ENCODE measurements at places on chromosomes 6 and 20.

DNA sequence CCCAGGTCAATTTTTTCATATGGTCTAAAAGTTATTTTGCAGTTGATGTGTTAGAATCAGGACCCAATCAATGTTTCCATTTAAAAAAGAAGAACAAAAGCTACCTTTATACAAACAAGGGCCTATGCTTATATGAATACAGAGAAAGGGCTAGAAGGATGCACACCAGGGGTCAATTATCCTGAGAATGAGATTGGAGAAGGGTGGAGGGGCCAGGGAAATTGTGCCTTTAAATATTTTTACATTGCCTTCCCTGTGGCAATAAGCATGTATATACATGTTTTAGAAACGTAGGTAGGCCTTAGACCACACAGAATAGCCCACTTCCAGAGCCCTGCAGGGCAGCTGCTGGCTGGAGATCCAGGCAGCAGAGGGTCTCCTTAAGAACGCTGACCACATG, 12.7 kb downstream of the EXOC2 start:
- no peak for DNase-seq

DNA sequence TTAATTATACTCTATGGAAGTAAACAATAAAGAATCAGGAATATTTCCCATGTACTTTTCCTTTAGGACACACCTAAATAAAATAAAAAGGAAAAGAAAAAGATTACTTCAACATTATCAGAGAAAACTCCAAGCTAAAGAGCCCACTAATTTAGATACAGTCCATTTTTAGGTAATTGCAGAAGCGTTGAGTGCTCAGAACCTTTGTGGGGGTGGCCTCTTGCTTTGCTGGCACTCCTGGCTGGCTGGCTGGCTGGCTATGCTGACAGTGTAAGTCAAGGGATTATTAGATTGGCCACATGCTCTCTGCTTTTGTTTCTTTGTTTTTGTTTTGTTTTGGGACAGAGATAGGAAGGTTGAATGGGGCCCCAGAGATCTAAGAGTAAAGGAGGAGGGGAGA, at the start of gene GJE1:
TSS of gene GJE1 (plus strand) at position 301 of the 400 bp plus-strand sequence. CDS start 234 bp downstream, outside the sequence.
- no peak for DNase-seq

DNA sequence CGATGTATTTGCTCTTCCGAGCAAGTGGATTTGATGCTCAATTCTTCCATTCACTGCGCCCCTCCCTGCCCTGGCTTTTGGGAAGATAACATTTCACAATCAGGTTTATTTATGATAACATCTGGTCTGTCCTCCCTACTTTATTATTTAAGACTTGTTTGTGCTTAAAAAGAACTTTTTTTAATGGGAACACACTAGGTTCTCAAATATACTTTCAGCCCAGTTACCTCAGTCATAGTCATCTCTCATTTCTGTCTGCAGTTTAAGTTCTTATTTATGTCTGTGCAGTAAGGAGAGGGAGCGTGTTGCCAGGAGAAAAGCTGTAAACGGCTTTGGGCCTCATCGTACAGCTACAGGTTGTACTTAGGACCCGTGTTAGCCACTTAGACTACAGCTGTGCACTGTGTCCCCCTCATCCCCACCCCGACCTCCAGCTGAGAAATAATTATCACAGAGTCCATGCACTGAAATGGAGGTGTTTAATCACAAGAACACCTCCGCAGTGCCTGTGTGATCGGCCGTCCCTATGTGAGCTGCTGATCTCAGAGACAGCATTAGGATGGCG, 99.3 kb downstream of the RPP40 start:
- DNase-seq: no peak

GRCh38 chr6:21158149-21158548, 435.4 kb upstream of the SOX4 start:
- DNase-seq: no peak

GRCh38 chr6:65569505-65569904, 137.5 kb downstream of the EYS start:
- no peak for DNase-seq

- no peak for DNase-seq
These were observed 1.5 kb upstream of the ARFGEF2 start for GRCh38 chr20:48919882-48920526.

DNA sequence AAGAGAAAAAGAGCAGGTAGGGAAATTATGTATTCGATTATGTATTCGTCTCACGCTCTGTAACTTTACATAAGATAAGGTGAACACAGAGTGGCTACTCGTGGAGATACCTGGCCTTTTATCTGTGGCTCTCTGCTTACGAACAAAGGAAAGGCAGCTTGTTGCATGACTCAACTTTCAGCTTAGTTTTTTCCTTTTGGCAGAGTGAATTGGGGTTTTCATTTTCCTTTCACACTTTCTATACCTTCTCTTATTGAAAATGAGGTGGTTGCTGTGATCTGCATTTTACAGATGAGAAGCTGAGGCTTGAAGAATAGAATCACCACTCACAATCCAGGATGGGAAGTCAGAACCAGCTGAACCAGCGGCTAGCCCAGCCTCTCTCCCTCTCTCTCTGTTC, 13.3 kb upstream of the KCNK15 start:
- no peak for DNase-seq

- DNase-seq: no peak
These were observed 78.0 kb downstream of the PPP1R14C start for GRCh38 chr6:150220634-150221551.

DNA sequence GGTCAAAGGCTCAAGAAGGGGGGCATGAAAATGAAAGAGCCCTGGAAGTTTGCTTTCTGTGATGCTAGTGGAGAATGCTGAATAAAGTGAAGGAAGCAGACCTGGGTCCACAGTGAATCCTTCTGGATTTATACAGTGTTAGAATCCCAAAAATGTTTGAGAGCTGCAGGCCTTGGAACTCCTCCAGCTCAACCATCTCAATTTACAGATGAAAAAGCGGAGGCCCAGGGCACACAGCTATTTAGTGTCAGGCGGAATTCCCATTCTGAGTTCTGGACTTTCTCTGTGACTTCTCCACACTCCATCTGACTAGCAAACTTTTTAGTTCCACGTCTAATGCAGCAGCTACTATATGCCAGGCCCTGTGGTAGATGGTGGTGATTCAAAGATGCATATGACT, 1.5 kb upstream of the PRSS35 start:
- peak; percentile 40 for DNase-seq

- DNase-seq: no peak
These were observed 247.5 kb upstream of the SUPT3H start for GRCh38 chr6:45625191-45625664.

DNA sequence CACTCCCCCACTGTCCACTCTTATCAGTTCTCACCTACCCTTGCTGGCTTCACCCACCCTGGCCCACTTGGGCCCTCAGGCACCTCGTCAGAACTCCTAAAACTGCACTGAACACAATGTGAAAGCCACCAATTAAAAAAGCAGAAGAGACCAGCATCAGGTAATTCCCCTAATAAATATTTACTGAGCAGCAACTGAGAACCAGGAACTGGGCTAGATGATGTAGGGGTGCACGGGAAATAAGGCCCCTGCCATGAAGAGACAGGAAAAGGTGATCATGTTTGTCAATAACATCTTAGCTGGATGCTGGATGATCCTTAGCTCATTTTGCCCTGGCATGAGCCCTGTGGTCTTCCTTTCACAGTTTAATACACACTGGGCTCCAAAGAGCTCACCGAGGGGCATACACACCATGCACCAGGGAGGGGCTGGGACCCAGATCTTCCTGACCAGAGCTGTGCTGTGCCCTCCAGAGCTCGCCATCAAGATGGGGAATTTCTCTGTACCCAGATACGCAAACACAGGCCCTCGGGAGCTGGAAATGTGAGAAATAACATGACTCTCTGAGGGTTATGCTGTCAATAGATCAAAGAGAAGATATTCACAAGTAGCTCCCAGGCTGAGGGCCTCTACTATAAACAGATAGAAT, 113.6 kb upstream of the SLC22A16 start:
- DNase-seq: no peak

DNA sequence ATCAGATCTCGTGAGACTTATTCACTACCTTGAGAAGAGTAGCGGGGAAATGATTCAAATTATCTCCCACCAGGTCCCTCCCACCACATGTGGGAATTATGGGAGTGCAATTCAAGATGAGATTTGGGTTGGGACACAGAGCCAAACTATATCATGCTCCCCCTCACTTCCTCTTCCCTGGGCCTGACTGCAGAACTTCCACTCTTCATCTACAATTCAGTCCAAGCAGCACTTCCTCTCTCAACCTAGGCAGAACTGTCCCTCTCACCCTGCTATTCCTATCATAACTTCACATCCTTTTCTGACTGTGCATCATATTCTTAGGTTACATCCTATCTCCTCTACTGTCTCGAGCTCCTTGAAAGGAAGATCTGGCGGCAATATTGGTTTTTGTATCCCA, 184.0 kb upstream of the HDDC2 start:
- DNase-seq: no peak

GRCh38 chr6:31821301-31822035, 6.1 kb upstream of the HSPA1B start:
- peak; percentile 80 for DNase-seq

- DNase-seq: no peak
These were observed 23.2 kb downstream of the GLYATL3 start for GRCh38 chr6:49522710-49523593.

DNA sequence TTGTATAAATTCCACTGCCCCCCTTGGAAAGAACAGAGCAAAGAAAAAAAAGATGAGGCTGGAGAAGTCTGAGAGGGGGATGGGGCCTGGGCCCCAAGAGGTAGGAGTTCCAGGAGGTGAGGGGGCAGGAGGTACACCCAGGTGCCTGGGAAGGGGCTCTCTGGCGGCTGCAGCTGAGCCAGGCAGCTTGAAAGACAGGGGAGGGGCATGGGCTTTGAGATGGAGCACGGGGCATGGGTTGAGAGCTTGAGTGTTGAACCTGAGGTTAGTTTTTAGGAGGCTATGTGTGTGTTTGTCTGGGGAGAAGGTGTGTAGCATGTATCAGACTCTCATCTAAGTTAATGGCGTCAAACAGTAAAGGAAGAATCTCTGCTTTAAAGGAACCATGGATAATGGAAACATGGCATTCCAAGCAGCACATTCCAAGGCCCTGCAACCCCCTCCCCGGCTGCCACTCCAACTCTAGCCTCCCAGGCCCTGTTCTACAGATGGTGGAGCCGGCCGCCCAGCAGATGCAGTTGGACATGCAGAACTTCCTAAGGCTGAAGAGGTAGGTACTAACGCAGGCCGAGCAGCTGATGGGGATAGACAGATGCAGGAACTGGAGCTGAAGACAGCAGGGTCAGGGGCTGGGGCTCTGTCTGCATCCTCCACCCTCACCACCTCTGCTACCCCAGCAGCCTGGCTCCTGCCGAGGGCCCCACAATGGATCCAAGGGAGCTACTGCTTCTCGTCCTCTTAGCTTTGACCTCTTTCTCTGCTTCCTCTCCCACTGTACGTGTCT, 42.1 kb downstream of the MDFI start:
- peak; percentile 15 for DNase-seq

DNA sequence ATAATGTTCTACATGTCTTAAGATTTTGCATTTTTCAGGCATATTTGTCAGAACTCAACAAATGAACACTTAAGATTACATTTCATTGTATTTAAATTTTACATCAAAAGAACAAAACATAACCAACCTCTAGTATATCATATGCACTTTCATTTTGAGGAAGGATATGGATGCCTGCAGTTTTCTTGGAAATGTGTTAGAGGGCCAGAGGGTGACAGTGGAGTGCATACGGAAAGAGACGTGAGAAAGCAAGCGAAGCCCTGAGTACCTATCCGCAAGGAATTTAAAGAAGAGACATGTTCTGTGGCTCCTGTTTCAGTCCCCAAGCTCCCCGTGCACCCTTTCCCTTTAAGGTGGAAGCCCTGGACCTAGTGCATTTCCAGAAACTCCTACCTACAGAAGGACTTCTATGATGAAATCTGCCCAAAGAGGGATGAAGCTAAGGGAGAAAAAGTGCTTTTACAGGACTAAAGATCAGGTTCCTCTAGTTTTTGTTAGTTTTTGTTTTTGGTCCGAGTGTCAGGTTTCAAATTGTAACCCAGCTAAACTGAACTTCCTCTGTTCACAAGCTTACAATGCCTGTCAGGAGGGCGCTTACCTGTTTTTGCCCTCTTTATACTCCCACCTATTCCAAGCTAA, 38.8 kb downstream of the EZR start:
- no peak for DNase-seq
